Stimulated activated CD4-positive, alpha-beta T cell treated with anti-CD3 and anti-CD28 coated beads, Interleukin-2, amount 100 ng/mL, for 4 hours (primary cell): ENCODE measurements at places on chromosomes 2 and 18.

DNA sequence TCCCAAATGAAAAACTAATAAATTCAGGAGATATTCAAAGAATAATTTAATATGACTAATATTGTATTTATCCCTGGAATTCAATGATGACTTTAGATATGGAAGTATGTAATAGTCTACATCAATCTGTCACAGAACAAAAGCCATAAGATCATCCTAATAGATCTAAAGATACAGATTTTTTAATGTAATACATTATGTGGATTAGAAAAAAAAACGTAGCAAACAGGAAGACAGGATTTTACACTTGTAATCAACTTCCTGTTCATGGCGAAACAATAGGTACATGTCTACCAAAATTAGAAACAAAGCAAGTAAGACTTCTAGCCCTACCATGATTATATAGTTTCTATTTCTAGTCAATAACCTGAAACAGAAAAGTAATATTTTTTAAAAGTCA lies 192.2 kb downstream of the TTC32 start:
- DNase-seq, result no peak

- no peak for DNase-seq
These were observed 8.8 kb upstream of the ZBTB7C start for GRCh38 chr18:48417985-48418384.

- DNase-seq, result no peak
These were observed 107.6 kb downstream of the BIRC6 start for GRCh38 chr2:32464431-32464830.

GRCh38 chr2:62112179-62112578 lies 83.7 kb upstream of the B3GNT2 start:
- no peak for DNase-seq

- peak; percentile 44 for DNase-seq
These were observed 13.3 kb upstream of the RAB17 start for GRCh38 chr2:237603718-237604362.
